ENCODE measurements at places on chromosomes 2 and 18.

DNA sequence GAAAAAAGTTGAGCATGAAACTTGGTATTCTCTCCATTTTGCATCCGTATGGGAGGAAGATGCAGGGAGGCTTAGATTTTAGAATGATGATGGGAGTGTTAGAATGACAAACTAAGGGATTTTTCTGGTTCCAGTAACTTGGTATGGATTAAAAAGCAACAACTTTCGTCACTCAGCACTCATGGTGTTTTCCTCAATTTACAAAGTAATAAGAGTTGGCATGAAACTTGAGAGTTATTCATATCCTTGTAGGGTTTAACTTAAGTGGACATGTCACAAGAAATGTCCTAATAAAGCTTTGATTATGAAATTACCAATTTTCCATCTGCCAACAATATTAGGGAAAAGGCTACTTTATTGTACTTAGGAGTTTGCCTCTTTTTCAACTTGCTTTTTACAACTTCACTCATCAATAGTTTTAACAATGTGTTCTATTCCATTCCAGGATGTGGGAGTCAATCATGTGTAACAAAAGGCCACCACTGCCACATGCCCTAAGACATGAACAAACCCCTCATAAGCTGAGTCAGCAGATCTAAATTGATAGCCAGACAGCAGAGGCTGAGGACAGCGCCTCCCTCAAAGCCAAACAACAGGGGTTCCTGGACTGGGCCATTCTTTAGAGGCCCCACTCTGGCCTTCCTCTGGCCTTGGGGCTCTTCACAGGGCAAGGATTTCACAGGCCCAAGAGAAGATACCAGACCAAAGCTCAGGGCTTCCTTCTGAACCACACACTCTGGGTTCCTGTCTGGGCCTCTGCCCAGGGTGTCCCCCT is 265.8 kb downstream of the TNS1 start:
- no peak for DNase-seq

DNA sequence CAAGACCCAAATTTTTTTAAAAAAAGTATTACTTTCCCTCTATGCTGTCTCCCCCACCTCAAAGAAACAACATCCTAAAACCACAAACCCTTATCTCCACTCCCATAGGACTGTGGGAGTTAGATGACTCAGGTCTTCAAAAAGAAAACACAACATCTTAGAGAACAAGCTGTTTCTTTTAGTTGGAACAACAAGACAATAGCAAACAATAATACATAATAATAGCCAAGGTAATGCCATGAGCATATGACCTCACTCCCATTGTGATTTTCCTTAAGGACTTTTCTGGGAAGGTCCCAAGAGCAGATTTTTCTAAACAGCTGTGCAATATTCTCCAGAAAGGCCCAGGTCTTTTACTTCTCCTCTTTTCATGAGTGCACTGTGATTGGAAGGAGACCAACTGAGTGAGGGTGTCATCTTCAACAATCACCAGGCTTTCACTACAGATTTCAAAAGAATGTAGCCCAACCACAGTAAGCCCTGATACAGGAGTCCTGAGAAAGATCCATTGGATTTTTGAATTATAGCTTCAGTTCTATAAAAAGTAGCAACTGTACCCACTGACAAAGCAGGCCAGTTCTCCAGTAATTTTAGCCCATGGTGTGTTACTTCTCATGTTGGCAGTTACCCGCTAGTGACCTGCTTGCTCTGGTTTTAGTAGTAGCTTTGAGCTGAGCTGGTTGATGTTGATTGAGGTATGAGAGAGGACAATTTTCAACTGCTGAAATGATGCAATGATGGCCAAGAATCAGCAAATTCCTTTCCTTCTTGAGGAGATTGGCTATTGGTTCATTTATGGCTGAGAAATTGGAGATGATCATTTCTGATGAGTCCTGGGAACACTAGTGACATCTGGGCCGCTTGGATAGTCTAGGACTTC is 144.5 kb upstream of the TCF4 start:
- no peak for DNase-seq

DNA sequence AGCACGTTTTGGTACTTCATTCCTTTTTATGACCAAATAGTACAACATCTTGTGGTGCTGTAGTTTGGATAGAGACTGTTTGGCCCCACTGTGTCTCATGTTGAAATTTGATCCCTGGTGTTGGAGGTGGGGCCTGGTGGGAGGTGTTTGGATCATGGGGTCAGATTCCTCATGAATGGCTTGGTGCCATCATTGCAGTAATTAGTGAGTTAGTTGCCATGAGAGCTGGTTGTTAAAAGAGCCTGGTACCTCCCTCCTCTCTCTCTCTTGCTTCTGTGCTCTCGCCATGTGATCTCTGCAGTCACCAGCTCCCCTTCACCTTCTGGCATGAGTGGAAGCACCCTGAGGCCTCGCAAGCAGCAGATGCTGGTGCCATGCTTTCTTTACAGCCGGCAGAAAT is 50.9 kb downstream of the NCAPH start:
- no peak for DNase-seq

DNA sequence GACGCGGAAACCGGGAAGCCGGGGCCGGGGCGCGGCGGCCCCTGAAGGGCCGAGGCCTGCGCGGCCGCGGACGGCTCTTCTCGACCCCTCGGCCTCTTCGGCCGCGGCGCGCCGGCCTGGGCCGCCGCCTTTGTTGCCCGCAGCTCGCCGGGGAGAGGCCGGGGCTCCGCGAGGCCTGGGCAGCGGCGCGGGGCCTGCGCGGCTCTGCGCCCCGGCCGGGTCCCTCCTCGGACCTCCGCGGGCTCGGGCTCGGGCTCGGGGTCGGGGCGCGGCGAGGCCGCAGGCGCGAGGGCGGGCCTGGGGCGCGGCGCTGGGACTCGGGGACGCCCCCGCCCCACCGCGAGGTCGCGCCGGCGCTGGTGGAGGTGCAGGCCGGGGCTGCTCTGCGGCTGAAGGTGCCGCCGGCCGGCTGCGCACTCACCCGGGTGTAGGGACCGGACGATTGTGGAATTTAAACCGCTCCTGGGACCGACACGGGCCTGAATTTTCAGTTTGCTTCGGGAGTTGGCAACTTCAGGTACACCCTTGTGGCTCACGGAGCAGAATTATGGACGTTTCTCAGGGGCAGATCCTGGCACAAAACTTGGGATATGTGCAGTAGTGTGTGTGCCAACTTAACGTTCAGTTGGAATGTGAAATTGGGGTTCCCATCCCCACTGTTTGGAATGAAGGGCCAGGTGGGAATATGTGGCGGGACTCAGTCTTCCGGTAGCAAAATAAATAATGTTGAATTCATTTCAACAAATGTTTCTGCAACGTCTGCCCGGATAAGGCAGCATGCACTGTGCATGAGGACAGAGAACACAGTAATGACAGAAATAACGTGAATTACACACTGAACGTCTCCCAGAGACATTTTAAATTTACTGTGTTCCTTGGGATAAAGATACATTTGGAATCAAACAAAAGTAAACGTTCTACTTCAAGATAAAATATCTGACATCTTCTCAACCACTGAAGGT is 787 bp downstream of the SOCS6 start:
- DNase-seq: no peak

DNA sequence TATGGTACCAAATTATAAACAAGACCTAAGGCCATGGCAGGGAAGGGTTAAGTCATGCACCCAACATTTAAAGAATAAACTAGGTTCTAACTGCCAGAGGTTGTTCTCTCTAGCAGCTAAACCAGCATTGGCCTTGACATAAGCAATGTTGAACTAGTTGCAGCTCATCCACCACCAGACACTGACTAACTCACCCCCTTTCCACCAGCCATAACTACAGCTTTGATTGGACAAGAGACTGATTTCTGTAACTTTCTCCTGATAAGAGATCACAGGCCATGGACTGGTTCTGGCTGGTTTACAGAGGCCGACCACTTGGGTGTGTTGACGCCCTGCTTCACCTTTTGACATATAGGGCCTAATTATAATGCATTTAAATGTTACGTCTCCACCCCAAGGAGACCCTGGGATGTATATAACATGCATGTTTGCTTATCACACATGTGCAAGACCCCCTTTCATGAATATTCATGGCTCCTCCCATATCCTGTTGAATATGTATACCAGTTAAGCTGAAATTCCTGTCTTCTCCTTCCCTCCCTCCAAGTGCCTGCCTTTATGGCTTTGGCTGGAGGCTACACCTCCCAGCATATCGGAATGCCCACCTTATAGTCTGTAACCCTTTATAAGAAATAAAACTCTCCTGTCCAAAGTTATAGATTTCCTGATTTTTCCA is 75.9 kb downstream of the MRPS9 start:
- peak; percentile 2 for DNase-seq

DNA sequence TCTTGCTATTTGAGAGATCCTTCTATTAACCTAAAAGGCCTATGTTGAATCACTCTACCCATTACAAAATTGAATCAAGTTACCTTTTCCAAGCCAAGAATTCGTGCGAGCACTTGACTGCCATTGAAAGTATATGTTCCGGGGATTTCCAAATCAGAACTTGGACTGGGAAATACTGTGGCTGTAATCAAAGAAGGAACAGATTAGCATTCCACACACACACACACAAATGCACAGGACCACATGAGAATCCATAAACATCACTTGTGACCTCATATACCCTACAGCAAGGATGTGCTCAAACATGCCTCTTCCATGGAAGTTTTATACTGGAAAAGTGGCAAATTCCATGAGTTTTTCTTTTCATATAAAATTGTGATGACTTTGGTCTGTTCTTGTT is 86.0 kb downstream of the ABCA12 start:
- no peak for DNase-seq

DNA sequence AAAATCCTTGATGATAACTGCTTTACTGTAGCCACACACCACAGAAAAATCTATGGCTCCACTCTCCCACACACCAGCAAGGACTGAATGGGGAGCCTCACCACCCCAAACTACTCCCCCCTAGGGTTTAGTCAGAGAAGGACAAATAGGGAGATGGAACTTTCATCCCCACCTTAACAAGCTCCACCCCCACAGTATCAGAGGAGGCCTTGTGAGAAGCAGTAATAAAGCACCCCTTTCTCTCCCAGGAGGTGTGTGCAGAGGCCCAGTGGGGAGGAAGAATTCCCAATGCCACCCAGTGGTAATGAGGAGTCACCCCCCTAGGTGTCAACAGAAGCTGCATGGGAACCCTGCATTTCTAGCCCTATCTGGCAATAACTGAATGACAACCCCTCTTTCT is 224.9 kb downstream of the TNS1 start:
- DNase-seq: no peak

DNA sequence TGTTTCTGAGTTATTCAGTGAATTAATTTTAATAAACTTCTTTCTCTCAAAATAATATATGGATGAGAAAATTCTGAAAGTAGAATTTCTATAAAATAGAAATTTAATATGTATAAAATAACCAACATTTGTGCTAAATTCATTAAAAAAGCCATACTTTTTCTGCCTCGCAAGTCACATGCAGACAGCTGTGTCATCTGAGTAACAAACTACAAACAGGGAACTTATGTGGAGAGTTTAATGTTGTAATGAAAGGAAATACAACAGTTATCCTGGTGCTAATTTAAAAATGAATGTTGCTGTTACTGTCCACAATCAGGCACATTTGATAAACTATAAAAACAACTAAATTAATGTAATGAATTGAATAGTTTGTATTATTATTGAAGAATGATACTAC is 22.2 kb downstream of the RMDN2 start:
- DNase-seq: no peak

DNA sequence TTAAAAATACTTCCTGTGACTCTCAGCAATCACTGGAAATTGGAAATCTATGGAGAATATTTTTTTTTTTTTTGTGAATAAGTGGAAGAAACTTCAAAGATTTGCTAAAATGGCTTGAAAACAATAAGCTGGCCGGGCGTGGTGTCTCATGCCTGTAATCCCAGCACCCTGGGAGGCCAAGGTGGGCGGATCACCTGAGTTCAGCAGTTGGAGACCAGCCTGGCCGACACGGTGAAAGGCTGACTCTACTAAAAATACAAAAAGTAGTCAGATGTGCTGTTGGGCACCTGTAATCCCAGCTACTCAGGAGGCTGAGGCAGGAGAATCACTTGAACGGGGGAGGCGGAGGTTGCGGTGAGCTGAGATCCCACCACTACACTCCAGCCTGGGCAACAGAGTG is 155.5 kb upstream of the CAVIN2 start:
- no peak for DNase-seq

DNA sequence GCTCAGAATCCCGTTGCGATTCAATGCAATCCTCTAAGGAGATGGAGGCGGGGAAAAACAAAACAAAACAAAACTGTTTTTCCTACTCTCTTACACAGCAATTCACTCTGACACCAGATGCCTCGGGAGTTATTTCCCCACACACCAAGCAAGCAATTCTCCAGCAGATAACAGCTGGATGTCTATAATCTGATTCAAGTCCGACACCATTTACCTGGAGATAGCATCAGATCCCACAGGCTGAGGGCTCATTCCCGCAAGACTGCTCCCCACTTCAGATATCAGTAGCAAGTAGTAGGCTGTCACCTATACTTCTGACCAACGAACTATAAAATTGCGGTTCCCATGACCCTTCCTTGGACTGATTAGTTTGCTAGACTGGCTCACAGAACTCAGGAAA is 58.7 kb downstream of the DTNB start:
- DNase-seq: no peak

GRCh38 chr2:100260712-100261620 is 61.3 kb downstream of the LONRF2 start:
- DNase-seq: peak; percentile 43

DNA sequence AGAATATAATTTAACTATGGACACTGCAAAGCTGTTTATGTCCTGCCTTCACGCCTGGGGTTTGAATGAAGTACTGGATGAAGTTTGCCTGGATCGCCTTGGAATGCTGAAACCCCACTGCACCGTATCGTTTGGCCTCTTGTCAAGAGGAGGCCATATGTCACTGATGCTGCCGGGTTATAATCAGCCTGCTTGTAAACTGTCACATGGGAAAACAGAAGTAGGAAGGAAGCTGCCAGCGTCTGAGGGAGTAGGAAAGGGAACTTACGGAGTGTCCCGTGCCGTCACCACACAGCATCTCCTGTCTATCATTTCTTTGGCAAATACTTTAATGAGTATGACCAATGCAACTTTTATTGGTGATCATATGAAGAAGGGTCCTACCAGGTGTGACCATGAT is 105.8 kb downstream of the WDR7 start:
- no peak for DNase-seq

DNA sequence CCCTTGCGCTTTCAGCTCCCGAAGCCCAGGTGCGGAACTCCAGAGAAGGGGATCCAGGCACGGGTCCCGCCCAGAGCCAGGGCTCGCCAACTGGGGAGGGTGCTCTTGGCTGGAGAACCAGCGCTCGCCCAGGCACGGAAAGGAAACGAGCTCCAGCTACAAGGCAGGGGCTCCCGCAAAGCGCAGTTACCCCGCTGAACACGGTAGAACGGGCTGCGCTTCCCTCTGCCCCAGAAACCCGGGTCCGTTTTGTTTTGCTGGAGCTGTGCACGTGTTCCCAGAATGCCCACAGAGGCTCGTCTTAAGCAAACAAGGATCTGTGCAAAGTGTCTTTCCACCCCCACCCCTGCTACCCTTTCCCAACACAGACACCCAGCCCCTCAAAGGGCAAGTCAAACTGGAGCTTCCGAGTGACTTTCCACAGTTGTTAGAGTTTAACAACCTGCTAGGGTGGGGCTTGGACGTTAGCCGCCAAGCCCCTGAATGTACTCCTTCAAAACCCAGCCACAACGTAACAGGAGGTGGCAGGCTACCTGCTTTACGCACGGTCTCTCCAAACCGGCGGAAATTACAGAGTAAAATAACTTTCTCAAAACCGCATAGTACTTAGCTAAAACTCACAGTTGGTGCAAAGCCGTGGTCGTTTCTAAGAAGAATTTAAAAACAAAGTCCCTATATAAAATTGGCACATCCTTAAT is 775 bp downstream of the RNF125 start:
- DNase-seq: peak; percentile 6

GRCh38 chr2:221103930-221104329 is 468.2 kb downstream of the EPHA4 start:
- no peak for DNase-seq

Measured in tibial nerve (tissue), 4 donors.